ENCODE measurements at places on chromosomes 1 and 21. TPM values are rescaled to one million over a fixed set of nuclear protein-coding genes. Genes with fewer than 3 reads are reported as not detected.

Gene GBP1
- 24.7 TPM for total RNA-seq

Gene SPRR1B
- total RNA-seq, result not detected

Gene OR10J1
- not detected for total RNA-seq

Gene LHX8
- not detected for total RNA-seq

- no peak for DNase-seq
These were observed 452.1 kb downstream of the TTLL7 start for GRCh38 chr1:83546874-83547273.

DNA sequence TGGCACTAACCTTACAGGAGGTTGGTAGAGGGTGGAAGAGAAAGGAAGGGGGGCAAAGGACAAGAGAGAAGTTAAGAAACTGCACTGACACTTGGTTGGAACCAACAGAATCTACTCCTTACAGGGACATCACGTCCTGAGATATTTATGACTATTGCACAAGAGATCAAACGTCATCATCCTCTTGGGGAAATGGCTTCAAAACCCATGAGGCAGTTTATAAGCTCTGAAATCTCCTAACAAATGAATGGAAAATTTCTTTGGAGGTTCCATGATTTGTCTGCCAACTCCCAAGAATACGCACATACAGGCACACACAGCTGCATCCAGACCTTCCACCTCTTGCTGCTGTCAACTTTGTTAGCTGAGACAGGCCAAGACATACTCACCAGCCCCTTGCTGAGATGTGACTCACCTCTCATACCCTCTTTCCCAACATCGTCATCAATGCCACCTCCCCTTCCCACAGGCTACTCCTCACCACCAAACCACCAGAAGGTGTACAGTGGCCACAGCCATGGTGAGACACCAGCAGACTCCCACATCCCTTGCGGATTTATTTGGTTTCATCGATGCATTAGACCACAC lies 135.5 kb downstream of the SETD4 start:
- DNase-seq, result no peak

DNA sequence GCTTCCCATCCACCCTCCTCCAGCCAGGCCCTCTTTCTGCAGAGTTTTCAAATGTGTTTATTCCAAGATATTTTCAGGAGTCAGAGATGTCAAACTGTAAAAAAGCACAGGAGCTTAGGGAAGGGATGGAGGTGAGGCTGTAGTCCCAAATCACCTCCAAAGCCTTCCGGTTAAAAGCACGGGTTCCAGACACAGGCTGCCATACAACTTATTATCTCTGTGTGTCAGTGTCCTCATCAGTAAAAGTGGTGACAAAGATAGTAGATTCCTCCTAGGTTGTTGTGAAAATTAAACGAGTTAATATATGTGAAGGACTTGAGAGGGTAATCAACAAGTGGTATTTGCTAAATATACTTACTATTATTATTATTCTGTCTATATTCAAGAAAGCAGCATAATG lies 15.1 kb downstream of the S100A7A start:
- no peak for DNase-seq

DNA sequence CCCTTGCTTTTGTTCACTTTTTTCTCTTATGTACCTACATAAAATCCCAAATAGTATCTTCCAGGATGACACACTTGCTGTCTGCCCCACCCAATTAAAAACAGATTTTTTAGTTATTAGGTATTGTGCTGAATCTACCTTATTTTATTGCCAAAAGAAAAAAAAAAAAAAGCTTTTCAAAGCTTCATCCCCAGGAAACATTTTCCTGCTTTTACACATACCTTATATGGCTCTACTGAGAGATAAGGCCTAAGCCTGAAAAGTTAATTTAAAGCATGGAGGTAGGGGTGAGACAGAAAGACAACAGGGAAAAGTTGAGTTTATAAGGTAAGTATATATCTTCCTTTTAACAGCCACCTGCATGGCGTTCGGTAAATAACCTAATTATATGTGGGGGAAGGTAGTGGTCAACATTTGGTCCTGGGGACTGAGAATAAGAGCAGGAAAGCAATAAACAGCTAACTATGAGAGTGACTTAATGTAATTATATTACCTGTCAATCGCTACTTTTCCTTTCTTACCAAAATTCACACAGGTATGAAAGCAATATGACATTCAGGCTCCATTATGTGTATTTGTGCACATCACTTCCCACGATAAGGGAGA lies 54.6 kb upstream of the BOLA1 start:
- no peak for DNase-seq

- no peak for DNase-seq
These were observed 23.8 kb downstream of the CACNA1S start for GRCh38 chr1:201088395-201088794.

DNA sequence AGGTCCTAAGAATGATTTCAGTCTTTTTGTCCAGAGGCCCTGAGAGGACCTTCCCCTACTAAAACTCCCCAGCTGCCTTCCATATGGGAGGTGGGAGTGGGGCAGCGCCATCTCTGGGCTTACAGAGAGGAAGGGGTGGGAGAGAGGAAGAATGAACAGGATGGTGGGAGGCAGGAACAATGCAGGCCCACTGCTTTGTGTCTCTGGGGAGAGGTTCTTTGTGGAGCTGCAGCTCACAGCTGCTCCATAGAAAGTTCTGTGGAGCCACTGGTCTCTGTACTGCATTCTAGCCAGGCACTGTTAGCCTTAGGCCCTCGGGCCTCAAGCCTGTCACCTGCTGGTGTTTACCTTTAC lies 43.6 kb upstream of the A3GALT2 start:
- DNase-seq, result no peak

- no peak for DNase-seq
These were observed 180.6 kb upstream of the PALMD start for GRCh38 chr1:99465176-99465900.

GRCh38 chr1:233627376-233627775 lies 13.5 kb downstream of the KCNK1 start:
- DNase-seq, result no peak

DNA sequence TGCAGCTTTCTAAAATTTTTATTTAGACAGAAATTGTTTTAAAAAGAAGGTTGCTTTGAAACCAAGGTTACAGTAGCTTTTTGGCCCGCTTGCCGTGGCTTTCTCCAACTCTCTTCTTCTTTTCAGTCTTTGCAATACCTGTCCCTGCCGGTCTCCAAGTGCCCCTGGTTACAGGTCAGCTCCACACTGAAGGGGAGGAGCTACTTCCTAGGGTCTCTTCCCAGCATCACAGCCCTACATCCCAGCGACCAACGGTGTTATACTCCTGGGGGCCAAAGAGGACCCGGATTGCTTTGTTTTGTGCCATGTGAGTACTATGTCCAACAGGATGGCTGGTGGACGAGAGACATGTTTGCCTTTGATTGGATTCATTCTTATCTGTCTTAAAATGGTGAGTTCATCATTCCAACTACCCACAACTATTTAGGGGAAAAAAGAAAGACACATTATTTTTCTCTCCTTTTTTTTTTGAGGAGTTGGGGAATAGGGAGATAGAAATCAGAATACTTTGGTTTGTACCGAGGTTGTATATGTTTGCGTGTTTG lies at the start of gene FNDC7:
FNDC7 (plus strand) TSS at position 303 of the 545 bp plus-strand sequence; CDS start at position 329, 26 bp downstream.
- no peak for DNase-seq

- no peak for DNase-seq
These were observed 36.3 kb upstream of the CLIC4 start for GRCh38 chr1:24708938-24709337.

DNA sequence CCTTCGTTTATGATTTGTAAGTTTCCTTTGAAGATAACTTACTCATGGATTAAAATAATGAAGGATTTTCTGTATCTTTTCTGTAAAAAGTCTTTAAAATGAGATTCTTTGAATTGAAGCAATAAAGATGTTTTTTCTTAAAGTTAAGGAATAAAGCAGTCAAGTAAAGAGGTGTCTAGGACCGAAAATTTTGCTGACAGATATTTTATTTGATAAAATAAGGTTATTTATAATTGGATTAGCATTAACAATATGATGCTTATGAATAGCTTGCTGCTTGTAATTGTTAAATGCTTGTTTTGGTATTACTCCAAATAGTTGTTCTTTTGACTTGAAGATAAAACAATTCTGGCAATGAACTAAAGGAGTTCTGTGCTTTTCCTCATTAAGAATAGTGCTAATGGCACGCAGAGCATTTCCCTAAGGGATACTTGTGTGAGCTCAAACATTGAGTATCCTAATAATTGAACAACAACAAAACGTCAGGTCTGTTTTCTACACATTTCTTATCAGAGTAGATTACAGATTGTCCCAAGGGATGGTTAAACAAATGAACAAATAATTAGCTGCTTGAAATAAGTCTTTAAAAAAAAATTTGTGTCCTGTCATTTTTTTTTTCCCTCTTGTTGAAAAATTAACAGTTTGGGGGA lies 16.6 kb downstream of the TSNAX start:
- DNase-seq, result peak; percentile 69

DNA sequence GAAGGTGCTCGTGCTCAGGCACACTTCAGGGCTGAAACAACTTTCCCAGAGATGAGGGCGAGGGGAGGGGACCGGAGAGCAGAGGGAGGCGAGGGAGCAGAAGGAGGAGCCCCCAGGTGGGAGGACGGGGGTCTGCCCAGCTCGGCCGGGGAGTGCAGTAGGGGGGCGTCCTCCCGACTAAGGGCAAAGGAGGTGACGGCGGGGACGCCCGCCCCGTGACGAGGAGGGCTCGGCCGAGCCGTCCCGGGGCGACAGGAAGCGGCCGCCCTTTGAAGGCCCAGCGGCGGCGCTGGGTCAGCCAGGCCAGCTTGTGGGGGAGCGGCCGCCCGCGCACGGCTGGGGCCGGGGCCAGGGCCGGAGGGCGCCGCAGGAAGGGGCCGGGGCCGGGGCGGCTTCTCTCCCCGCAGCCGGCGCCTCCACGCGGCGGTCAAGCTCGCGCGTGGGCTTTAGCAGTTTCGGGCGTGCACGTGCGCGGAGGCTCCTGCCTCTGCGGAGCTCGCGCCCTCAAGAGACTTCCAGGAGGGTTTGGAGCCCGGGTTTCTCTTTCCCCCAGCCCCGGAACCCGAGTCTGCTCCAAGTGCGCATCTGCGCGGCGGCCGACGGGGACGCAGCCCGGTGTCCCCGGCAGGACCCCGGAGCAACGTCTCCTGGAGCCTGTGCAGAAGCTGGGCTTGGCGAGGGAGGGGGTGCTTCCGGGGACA lies 100.8 kb upstream of the SLC45A1 start:
- DNase-seq, result no peak

- DNase-seq, result no peak
These were observed 197.5 kb upstream of the PTBP2 start for GRCh38 chr1:96524100-96524499.

- DNase-seq, result no peak
These were observed 126.9 kb upstream of the C1orf174 start for GRCh38 chr1:4027008-4027407.

- DNase-seq, result no peak
These were observed 22.7 kb downstream of the COL6A2 start for GRCh38 chr21:46120301-46121285.
